Activated naive CD4-positive, alpha-beta T cell treated with anti-CD3 and anti-CD28 coated beads, Interleukin-2, amount 50 U/mL, for 16 hours (primary cell): ENCODE measurements at places on chromosomes 11 and 22.

GRCh38 chr11:122123263-122123929 lies 7.4 kb upstream of the BLID start:
- no peak for DNase-seq

DNA sequence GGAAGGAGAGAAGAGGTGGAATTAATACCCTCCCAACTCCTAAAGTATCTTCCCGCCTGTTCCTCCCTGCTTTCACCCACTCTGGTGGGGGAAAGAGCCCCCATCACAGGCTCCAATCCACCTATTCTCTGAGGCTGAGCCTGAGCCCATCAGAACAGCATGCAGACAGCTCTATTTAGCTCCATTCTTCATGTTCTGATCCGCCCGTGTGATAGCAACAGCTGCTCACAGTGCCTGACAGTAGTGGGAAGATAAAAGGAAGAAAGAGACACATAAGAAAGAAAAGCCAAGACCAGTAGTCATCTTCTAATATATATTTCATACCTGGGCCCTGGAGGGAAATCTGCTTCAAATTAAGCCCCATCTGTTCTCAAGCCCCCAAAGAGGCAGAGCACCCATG lies 80.3 kb upstream of the AKIP1 start:
- no peak for DNase-seq

DNA sequence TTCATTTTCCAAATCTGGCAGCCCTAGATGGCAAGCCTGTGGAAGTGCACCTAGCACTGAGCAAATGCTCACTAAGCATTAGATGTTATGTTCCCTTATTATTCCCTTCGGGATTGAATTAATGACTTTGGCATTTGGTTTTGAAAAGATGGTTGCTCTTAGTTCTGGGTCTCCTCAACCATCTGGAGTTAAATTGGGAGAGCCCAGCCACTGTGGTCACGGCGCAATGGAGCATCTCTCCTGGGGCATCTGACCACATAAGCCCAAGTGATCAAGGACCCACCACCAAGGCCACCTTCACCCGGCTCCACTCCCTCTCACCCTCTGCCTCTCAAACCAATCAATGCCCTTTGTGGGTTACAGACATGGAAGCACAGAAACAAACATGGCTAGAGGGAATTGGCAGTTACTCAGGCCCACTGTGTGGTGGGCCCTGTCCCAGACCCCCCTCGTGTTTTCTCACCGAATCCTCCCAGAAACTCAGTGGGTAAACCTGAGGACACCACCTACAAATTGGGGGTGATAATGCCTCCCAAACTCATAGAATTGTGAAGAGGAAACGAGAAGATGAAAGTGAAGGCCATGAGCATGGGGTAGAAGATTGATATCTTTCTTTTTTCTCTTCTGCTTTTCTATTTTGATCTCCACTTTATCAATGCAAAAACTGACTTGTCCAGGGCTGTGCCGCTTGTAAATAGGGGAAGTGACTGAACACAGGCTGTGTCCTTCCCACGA lies 52.2 kb downstream of the IRAG1 start:
- DNase-seq: no peak

- DNase-seq: no peak
Observed at GRCh38 chr22:48701296-48702030, 1126.2 kb downstream of the BRD1 start.
